ENCODE measurements at places on chromosomes 12 and 14.

GRCh38 chr12:104010606-104011169, 39.3 kb downstream of the GLT8D2 start:
- no peak for DNase-seq

GRCh38 chr12:99332936-99333591, 314.5 kb upstream of the GARIN6 start:
- DNase-seq: no peak

DNA sequence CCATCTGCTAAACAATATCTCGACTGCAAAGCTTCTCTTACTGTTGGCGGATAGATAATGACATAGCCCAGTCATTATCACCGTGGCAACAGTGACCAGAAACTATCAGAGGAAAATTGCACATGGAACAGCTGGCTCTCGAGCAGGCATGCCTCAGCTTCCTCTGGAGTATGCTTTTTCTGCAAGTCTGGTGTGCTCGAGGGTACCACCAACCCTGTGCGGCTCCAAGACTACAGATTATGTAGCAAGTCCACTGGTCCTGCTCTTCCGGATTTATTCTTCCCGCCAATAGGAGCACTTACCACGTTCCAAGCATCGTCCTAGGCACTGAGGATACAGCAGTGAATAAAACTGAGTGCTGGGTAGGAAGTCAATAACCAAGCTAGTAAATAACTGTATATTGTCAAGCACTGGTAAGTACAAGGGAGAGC, 1.4 kb upstream of the GLRX5 start:
- DNase-seq: no peak

DNA sequence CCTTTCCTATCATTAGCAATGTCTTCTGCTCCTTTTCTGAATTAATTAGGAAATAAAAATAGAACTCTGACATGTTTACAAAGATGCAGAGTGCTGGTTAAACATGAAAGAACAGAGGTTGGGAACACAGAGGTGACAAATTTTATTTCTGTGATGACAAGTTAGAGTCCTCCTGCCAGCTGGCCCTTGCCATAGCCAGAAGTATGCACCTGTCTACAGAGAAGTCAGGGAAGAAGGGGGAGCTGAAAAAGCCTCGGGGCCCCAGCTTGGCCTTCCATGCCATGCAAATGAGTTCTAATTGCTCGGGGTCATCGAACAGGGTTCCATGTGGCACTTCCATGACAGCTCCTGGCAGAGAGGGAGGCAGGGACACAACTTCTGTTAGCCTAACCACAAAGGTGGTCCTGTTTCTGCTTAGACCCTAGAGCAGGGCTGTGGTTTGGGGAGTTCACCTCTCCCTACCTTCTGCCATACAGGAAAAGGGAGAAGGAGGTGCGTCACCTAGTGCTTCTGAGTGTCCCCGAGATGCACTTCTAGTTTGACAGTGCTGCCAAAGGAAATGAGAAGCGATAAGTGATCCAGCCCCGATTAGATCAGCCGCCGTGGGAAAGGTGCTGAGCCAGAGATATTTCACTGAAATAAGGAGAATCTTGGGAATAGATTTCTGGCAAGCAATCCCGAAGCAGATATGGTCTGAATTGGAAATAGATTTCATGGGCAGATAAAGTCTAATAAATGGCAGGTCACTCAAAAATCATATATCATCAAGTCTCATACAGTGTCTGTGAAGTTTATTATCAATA, 155.8 kb upstream of the FOXN3 start:
- DNase-seq: no peak

- DNase-seq: no peak
Measured at GRCh38 chr12:75452675-75453330, 27.8 kb upstream of the GLIPR1 start.

DNA sequence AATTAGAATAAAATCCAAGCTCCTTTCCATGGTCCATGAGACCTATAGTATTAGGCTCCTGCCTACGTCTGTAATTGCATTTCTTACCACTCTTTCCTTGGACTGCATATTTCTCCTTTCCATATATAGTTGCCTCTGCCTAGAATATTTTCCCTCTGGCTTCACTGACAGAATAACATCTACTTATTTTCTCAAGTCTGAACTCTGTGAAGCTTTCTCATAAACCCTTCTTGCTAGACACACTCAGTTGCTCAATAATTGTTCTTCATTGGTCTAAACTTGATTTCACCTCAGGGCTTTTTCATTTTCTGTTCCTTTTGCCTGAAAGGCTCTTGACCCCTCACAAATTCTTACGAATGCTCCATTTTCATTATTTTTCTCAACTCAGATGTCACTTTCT, 36.9 kb upstream of the KRAS start:
- DNase-seq: no peak

DNA sequence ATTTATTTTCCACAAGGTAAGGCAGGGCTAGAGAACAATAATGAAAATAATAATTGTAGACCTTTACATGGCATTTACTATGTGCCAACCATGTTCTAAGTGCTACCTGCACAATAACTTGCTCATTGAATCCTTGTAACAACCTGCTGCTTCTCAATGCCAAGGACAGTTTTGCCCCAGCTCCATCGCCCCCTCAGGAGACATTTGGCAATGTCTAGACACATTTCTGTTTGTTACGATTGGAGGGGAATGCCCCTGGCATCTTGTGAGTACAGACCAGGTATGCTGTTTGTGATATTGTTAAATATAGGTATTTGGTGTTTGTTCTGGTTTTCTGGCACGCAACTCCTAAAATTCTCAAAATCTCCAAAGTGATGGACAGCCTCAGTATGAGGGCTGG, 8.1 kb upstream of the ATXN2 start:
- DNase-seq: no peak

DNA sequence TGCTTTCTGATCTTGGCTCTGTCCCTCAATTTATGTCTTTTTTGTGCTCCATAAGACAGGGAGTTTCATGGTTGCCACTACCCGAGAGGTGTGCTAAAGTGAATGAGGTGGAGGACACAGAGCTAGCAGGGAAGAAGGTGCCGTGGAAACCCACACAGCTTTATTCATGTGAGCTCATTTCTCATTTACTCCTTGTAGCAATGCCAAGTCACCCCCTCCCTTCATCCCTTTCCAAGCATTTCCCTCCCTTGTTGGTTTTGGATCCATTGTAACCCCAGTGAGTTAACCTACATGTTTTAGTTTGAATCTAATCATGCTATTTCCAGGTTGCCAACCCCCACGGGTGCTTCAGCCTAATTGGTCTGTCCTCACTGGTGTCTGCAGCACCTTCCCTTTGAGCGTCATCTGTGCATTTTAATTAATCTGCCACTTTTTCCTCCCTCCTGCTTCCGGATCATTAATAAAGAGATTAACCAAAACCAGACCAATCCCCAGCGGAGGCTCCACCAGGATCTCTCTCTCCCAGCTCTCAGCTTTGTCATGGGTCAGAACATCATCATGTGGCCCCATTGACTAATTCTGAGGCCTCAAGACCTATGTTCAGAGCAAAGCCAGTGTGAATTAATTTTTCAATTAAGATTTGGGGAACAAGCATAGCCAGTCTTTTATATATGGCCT, 56.2 kb downstream of the NTF3 start:
- DNase-seq: no peak

GRCh38 chr14:21525962-21526671, at the start of gene SALL2:
Gene SALL2 (minus strand): TSS chr14:21526346. CDS start chr14:21526127, 219 bp downstream.
- DNase-seq: peak; percentile 82

- no peak for DNase-seq
Measured at GRCh38 chr14:69876848-69877306, 2.3 kb upstream of the SMOC1 start.

DNA sequence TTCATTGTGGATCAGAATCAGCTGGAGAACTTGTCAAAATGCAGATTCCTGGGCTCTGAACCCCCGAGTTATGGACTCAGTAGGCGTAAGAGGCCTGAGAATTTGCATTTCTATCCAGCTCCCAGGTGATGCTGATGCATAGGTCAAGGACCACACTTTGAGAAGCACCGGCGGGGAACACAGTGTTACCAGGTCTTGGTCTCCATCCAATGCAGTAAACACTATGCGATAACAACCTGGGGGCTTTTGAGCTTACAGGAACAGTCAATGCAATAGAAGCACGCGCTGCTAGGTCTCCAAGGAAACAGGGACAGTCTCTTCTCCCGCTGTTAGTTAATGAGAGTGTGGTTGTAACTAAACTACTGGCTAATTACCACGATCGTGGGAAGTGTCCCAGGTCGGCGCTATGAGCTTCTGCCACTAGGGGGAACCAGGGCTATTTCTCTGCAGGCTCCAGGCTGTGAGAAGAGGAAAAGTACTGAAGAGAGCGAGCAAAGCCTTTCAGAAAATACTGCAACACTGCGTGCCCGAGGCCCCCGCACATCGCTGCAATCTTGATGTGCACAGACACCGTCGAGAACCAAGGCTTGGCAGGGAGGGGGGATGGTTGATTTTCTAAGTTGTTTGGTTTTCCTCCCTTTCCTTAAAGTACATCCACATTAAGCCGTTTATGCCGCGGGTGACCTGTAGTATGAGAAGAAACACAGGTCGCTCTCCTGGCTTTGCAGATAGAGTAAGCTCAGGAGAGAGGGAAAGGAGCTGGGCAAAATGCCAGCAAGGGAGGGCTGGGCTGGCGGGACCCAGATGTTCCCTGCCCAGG, 52.0 kb upstream of the KCNA1 start:
- DNase-seq: peak; percentile 74

- no peak for DNase-seq
Measured at GRCh38 chr12:9114946-9115345, 773 bp downstream of the A2M start.

DNA sequence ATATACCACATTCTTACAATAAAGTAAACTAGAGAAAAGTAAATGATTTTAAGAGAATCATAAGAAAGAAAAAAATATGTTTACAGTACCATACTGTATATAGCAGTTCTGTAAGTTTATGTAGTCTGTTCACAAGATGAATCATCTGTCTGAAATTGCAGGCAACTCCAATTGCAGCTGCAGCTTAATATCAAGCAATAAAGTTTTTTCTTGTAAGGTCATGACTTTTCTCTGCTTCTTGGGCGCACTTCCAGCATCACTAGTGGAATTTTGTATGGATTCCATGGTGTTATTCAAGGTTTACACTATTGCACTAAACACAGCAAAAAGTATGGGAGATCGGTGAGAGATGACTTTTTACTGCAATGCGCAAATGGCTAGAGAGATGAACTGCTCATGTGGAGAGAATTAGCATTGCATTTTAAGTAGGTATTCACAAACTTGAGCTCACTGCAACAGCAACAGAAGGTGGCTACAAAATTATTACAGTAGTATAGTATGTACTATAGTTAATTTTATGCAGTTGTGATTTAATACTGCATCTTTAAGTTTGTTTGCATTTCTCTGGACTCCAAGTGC, 445.4 kb upstream of the OR4E1 start:
- DNase-seq: no peak

GRCh38 chr14:61561104-61561503, 134.2 kb upstream of the HIF1A start:
- no peak for DNase-seq

- no peak for DNase-seq
Measured at GRCh38 chr12:76153616-76154015, 69.1 kb upstream of the NAP1L1 start.

- no peak for DNase-seq
Measured at GRCh38 chr12:20370866-20371519, 2.7 kb downstream of the PDE3A start.

DNA sequence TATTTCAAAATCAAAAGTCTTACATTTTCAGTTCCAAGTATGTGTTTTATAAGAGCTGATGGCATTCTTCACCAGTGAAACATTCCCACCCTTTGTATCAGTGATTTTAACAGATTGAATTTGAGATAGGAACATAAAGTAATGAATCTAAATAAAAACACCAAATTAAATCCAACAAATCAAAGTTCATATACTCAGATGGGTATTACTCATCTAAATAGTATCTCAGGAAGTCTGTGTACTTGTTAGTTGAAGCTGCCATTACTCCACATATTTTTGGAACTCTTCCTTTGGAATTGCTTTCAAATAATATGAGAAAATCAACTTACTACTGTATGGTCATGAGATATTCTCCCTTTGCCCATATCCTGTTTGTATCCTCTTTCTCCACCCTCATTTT, 89.1 kb downstream of the MIA2 start:
- DNase-seq: no peak

GRCh38 chr14:67569011-67569650, 30.9 kb downstream of the PIGH start:
- DNase-seq: no peak

DNA sequence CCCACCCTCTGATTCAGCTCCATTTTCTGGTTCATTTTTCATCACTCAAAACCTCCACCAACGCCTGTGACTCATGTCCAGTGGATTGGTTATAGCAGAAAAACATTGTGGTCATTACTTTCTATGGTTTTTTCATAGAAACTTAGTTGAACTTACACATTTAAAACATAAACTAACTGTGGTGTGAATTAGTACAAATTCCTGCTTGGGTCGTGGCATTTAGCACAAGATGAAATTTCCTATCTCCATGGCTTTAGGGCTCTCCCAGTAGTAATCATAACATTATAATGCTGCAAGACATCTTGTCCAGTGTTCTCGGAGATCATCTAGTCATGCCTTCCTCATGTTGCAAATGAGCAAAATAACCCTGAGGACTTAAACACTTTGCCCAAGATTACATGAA, 7.1 kb downstream of the RNASE7 start:
- no peak for DNase-seq

DNA sequence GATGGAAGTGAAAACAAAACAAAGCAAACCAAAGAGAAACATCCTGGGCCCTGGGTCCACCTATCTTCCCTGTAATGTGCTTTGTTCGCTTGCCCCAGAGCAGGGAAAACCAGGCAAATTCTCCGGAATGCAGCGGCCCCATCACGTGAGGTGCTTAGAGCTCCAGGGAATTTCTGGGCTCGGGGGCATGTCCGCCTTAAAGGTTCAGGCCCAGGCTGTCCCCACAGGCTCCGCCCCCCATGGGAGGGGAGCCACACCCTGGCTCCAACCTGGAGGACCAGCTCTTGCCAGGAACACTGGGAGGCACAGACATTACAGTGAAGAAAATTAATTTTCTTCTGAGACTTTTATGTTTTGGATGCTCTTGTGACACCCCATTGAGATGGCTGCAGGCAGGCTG, 69.9 kb downstream of the RBM19 start:
- no peak for DNase-seq

DNA sequence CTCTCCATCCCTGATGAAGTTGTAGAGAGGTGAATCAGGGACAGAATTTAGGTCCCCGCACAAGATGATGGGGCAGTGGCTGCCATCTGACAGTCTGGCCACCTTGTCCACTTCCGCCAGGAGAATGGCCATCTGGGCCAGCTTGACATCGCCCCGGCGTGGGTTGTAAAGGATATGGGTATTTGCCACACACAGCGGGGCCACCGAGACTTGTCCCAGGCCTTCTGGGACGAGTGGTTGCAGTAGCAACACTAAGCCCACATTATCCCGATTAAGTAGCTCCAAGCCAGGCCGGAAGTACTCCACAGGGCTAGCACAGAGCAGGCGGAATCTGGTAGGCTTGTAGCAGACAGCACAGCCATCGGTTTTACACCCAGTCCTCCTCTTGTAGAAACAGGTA, 6.2 kb downstream of the ANGEL1 start:
- no peak for DNase-seq

- DNase-seq: no peak
Measured at GRCh38 chr14:61884711-61885110, 122.5 kb downstream of the SNAPC1 start.

GRCh38 chr14:105064721-105065143, 498 bp downstream of the GPR132 start:
- no peak for DNase-seq

- DNase-seq: no peak
Measured at GRCh38 chr12:7136071-7136470, 5.9 kb downstream of the CLSTN3 start.

- no peak for DNase-seq
Measured at GRCh38 chr12:50569321-50569720, 64.5 kb downstream of the DIP2B start.

- DNase-seq: peak; percentile 49
Measured at GRCh38 chr14:92135269-92135668, 13.5 kb downstream of the CPSF2 start.

GRCh38 chr12:88367231-88367630, 213.0 kb downstream of the KITLG start:
- DNase-seq: no peak

All from NCI-H526 treated with DMSO at 0.1 percent for 48 hours (cell line).